Hematopoietic multipotent progenitor cell (in vitro differentiated cells): ENCODE measurements at places on chromosomes 3 and 15.

- DNase-seq: no peak
These were observed 27.4 kb downstream of the ARIH2 start for GRCh38 chr3:48945891-48946549.

GRCh38 chr3:82259994-82260393, 498.5 kb upstream of the GBE1 start:
- no peak for DNase-seq

- peak; percentile 48 for DNase-seq
These were observed 343.2 kb upstream of the ADAMTS9 start for GRCh38 chr3:65030847-65031463.

DNA sequence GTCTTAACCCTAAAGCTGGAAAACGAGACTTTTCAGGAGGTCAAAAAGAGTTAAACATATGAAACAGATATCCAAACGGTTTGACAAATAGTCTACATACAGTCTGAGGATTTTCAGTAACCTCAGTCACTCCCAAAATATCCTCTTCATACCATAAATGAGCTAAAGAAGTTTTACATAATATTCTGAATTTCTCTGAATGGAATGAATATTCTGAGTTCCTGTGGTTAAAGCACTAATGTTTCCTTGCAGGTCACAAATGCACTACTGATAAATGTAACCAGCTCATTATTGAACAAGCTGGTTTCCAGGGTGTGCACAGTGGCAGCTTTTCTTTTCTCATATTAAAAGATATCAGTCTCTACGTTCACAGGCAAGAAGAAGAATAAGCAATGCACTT, 137.4 kb upstream of the POU1F1 start:
- no peak for DNase-seq

DNA sequence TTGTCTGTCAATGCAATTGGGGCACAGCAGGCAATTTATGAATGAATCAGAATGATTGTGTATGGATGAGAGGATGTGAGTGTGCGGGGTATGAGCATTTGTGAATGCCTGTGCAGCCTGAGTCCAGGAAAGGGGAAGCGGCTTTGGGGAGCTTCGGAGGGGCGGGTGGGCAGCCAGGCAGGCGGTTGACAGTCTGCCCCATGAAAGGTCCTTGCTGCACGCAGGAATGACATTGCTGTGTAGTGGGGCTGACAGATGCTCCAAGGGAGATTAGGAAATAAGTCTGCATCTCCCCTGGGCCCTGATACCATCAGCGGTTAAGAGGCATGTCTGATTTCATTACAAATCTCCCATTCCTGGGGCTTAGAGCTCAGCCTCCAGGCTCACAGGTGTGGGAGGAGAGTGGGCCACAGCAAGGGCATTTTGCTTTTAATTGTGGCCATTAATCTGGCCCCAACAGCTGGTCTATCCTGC, 26.4 kb upstream of the TSPAN3 start:
- DNase-seq: peak; percentile 41

- no peak for DNase-seq
These were observed 452 bp downstream of the DCP1A start for GRCh38 chr3:53346922-53347260.

DNA sequence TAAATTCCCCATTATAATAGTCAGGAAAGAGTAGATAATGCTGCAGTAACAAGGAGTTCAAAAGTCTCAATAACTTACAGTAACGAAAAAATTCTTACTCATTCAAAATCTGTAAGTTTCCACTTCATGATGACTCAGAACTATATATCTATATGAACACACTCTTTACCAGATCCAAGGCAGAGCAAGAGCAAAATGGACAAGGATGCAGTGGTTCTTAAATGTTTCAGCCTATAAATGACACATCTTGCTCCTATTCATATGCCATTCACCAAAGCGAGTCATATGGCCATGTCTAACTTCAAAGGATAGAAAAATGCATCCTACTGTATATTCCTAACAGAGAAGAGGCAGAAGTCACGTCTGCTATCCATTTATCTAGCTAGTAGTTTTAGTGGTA, 787.7 kb downstream of the NAALADL2 start:
- DNase-seq: no peak

GRCh38 chr15:33016405-33017024, 178.0 kb downstream of the FMN1 start:
- no peak for DNase-seq

DNA sequence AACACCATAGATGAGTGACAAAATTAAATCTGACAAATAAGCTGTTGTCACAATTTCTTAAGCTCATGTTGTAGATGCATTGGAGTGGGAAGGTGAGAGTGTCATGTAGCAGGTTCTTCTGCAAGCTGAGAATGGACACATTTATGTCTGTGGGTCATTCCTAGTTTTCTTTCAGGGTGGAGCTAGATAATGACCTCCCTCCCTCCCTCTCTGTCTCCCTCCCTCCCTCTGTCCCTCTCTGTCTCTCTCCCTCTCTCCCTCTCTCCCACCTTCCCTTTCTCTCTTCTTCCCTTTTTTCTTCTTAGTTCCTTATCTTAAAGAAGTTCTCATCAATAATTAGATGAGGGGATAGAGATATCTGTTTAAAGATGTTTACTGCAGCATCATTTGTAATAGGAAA, 36.0 kb downstream of the PXYLP1 start:
- DNase-seq: no peak

GRCh38 chr3:172855037-172855436, 104.5 kb downstream of the ECT2 start:
- DNase-seq: no peak

DNA sequence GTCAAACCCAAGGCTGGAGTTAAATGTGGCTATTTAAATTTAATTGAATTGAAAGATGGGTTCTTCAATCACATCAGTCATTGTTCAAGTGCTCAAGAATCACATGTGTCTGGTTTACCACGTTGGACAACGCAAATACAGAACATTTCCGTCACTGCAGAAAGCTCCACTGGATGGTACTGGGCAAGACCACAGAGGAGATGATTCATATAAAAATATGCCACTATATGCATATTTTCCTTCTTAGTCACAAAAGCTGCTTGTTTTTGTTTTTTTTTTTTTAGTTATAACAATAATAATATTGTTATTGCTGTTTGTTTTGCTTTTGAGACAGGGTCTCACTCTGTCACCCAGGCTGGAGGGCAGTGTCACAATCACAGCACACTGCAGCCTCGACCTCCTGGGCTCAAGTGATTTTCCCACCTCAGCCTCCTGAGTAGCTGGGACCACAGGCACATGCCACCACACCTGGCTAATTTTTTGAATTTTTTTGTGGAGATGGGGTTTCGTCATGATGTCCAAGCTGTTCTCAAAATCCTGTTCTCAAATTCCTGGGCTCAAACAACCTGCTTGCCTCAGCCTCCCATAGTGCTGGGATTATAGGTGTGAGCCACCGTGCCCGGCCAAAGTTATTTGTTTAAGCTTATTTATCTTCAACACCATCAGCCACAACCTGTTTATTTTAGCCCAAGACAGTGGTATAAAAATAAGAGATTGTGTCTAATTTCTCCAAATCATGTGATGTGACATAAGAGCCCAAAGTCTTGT, 19.4 kb downstream of the RTP3 start:
- no peak for DNase-seq

GRCh38 chr3:152718810-152719209, 116.1 kb upstream of the P2RY1 start:
- no peak for DNase-seq
